ENCODE measurements at places on chromosomes 12 and 14. TPM values are rescaled to one million over a fixed set of nuclear protein-coding genes. Genes with fewer than 3 reads are reported as not detected.

DNA sequence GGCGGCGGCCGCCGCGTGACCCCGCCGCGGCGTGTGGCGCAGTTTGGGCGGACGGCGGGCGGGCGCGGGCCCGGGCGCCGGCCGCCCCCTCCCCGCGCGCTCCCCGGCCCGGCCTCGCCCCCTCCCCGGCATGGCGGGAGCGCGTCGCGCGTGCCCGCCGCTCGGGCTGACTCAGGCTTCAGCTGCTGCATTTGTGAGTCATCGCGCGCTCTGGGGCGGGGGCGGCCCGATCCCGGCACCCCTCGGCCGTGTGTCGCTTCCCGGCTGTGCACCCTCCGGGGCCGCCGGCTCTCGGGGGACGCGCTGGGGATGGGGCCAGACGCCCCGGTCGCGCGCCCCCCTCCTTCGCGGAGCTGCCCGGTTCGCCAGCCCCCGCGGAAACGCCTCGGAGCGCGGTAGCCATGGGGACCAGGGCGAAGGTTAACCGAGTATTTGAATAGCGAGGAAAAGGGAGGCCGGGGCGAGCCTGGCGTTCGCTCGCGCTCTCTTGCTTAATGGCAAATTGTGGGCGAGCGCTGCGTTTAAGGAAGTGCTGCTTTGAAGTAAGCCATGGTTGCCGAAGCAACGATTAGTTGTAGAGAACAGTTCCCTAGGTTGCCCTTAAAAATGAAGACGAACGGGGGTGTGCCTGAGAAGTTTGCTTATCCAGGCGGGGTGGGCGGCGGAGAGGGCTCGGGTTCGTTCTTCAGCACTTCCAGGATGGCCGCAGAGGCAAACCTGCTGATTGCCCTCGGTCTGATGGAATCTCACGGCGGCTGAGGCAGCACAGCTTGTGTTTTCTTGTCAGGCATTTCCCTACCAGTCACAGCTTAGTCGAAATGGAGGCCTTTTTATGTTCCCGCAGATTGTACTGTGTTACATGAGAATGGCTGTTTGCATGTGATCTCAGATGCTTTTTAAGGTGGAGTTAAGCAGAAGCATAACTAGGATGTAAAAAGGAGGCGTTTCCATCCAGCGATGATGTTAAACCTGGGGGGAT lies 896 bp downstream of the EIF5 start:
- DNase-seq: no peak

- peak; percentile 79 for DNase-seq
Measured at GRCh38 chr12:54017878-54018467, 9.2 kb downstream of the HOXC8 start.

GRCh38 chr12:30874455-30875321 lies 51.9 kb upstream of the TSPAN11 start:
- DNase-seq: no peak

GRCh38 chr12:131229426-131230339 lies 276.0 kb downstream of the ADGRD1 start:
- no peak for DNase-seq

GRCh38 chr14:89521988-89522387 lies 105.0 kb upstream of the FOXN3 start:
- no peak for DNase-seq

GRCh38 chr12:107374161-107374840 lies 281.0 kb upstream of the CRY1 start:
- DNase-seq: no peak

- no peak for DNase-seq
Measured at GRCh38 chr14:87810711-87811110, 182.3 kb downstream of the GALC start.

DNA sequence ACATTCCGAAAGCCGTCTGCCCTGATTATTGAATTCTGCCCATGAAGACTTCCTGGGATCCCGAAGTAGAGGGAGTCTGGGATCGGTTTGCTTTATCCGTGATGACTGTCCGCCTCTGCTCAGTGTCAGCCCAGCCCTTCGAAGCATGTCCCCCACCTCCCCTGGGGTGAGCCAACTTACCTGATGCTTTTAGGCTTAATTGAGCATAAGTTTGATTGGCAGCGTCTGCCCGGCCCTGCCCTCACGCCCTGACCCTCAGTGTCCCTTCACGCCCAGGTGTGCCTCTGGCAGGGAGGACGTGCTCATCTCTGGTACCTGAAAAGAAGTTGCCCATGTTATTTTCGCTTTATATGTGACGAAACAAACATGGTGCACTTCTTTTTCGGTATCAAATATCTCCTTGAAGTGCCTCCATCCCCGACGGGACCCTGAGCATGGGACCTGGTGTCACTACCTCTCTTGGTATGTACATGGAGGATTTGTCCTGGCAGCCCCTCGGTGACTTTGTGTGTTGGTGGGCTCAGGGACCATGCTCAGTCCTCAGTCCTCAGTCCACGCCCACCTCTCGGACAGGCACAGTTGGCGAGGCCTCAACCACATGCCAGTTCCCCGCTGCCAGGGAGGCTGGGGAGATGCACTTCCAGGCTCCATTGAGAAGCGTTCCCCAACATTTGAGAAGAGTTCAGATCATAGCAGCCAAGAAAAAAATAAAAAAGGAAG lies 130.1 kb upstream of the RTL1 start:
- no peak for DNase-seq

- DNase-seq: no peak
Measured at GRCh38 chr14:70665448-70666360, 24.0 kb downstream of the TTC9 start.

DNA sequence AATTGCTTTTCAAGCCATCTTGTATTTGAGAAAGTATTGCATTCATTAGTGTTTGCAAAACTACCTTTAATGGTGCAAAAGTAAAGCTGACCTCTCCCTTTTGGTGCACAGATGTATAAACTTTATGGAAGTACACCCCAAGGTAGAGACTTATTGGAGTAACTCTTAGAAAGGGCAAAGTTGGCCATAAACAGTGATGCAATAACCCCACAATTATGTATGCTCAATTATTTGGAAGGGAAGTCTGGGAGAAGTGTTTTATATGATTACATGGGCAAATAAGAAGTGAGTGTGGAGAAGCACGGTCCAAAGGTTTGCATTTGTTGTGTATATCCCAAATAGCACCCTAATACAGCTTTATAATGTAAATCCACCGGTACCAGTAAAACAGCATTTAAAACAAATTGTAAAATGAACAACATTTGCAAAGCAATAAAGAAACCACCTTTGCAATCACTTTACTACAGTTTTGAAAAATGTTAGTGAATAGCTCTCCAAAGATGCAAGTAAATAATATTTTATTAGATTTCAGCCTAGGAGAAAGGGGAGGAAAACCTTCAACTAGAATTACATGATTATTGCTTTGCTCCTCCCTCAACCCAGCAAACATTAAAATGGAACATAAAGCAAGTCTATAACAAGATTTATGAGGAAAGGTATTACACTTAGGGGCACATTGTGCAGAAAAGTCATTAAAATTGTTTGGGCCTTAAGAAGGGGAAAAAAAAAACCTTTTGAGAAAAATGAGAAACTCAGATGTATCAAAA lies 70.5 kb downstream of the HMGA2 start:
- no peak for DNase-seq

DNA sequence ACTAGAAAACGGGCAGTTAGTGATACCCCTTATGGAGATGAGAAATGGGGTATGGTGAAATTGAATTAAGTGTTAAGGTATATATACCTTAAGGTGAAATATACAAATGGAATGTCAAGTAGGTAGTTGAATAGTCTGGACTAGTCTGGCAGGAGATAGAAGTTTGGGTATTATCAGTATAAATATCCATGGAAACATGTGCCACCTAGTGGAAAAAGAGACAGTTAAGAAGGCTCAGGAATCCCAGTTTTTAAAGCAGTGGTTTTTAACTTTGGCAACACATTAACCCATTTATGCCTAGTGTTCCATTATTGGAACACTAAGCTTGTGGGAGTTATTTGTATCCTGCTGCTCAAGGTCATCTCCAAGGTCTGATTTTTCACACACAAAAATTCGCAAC lies 38.6 kb upstream of the TPH2 start:
- no peak for DNase-seq

DNA sequence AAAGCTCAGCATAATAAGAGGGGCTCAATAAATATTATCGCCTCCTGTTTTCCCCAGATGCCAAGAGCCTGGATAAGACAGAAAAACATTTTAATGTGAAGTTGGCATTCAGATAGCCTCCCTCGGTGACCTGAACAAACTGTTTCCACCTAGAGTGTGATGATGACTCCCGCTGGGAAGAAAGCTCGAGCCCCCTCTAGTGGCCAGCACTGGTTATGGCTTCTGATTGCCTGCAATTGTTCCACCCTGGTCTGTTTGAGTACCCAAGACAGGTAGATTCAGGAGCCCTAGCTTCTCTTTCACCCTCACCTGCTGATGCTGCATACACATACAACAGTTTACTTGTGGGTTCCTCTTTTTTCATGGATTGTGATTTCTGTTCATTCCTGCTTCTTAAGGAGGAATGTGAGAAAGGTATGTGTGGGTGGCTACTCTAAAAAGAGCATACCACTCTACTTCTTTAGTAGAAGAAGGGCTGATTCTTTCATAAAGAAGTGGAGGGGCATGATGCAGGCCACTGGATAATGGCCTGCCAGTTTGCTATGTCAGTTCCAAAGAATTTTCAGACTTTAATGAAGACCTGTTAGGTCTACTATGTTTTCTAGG lies 6.4 kb downstream of the ERG28 start:
- peak; percentile 33 for DNase-seq

DNA sequence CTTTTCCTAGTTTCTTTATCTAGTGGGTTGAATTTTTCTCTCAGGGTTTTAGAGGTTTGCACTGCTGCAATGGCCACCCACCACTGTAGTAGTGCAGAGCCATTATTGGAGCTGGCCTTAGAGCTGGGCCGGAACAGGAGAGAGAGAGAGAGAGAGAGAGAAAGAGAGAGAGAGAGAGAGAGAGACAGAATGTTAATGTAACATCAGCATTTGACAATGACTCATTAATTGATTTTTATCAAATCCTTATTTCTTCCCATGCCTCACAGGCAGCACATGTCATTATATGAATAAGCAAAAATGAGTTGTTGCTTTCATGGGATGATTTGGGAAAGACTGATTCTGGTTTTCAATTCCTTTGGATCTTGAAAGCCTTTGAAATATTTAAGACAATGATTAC lies 76.3 kb upstream of the PPP4R3A start:
- DNase-seq: no peak

DNA sequence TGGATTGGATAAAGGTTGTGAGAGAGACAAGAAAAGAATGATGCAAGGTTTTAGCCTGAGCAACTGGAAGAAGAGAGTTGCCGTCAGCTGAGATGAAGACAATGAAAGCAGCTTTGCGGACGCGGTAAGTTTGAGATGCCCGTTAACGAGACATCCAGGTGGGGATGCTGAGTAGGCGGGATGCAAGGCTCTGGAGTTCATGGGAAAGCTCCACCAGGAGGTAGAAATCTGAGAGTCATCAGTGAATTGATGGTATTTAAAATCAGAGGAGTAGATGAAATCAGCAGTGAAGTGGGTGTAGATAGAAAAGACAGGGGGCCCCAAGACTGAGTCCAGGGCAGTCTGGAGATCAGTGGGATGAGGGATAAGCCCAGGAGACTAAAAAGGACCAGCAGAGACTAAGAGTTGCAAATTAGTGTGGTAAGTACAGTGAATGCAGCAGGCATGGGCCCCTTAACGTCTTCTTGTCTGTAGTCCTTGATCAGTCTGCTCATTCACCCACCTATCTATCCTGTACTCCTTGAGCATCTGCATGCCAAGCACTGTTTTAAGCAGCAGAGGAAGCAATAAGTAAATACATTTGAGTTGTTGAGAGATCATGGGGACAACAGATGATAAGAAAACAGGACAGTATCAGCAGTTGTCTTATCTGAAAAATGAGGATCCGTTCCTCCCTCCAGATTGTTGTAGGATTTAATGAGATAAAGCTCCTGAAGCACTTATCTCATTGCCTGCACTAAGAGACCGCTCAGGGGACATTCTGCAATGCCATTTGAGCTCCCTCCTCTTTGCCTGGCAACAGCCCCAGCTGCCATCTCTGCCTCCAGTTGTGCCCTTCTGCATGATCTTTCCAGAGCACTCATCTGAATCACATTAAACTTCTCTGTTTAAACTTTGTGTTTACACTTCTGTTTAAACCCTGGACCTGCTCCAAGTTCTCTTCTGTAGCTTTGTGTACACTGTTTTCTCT lies 91.5 kb downstream of the APAF1 start:
- DNase-seq: no peak

Gene ZNF891
- polyA plus RNA-seq: 3.8 TPM

Gene NCAPD2
- 61.7 TPM for polyA plus RNA-seq

Gene ANKRD33
- polyA plus RNA-seq: 0.36 TPM

Gene MYH6
- polyA plus RNA-seq: 0.17 TPM

Gene DPPA3
- not detected for polyA plus RNA-seq

Gene CIDEB
- 24.5 TPM for polyA plus RNA-seq

Gene FGF6
- polyA plus RNA-seq: not detected

Gene SRRM4
- polyA plus RNA-seq: 0.05 TPM

Gene ACOT6
- not detected for polyA plus RNA-seq

Gene SMIM41
- polyA plus RNA-seq: 0.34 TPM

Gene MLXIP
- 33.3 TPM for polyA plus RNA-seq

Gene TCP11L2
- polyA plus RNA-seq: 18.3 TPM

Gene KRT79
- 0.09 TPM for polyA plus RNA-seq

All from left renal pelvis (tissue), 4 donors.